ENCODE measurements at places on chromosomes 1 and 21. TPM values are rescaled to one million over a fixed set of nuclear protein-coding genes. Genes with fewer than 3 reads are reported as not detected.

CLDN17 gene
- 1.8 TPM for total RNA-seq

DNA sequence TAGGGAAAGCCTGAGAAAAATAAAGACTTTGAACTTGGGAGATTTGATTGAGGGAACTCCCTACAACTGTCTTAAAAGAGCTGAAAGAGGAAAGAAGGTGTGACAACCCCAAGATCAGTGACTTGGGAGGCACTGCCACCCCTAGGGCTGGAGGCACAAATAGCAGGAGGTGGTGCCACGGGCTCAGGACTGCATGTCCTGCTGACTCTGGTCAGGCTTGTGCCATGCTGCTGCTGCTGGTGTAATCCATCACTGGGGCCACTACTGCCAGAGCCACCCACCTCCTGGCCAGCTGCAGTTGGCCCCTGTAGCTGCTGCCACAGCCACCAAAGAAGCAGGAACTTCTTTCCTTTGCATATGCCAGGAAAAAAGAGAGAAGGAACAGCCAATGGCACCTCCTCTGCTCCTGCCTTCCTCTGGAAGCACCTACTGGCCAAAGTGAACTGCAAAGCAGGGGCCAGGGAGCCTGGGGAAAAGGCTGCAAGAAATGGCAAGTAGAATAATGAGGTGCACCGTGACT lies 730.3 kb downstream of the PTPRU start:
- ATAC-seq, result no peak

GRCh38 chr1:212637902-212638301 lies 29.3 kb downstream of the ATF3 start:
- ATAC-seq, result no peak

DNA sequence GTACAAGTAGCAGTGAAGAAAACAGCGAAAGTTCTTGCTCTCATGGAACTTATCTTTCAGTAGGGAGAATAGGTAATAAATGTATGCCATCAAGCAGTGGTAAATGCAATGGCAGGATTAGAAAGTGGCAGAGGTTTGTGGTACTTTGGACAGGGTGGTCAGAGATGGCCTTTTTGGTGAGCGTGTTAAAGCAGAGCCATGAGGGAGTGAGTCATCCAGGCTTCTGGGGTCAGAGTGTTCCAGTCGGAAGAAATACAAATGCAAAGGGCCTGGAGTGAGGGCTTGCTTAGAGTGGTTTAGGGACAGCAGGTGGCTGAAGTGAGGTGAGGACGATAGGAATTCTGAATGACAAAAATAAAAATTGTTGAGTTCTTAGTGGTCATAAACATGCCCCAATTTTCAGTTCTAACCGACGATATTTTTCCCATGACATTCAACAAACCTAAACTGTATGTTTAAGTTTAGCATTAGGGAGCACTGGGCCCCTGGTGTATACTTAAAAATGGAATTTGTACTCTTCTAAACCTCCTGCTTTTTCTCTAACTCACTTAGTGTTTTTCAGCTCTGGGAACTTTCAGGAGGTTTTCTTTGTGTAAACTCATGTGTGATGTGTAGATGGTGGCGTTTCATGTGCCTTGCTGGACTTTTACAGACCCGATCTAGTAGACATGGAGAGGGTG lies 78.2 kb downstream of the MACF1 start:
- no peak for ATAC-seq

All from esophagus mucosa (tissue), 1 donor.